NCI-H2081 (cell line): ENCODE measurements at places on chromosomes 6 and 20.

- no peak for DNase-seq
Observed at GRCh38 chr20:36865076-36865860, 10.7 kb upstream of the TLDC2 start.

DNA sequence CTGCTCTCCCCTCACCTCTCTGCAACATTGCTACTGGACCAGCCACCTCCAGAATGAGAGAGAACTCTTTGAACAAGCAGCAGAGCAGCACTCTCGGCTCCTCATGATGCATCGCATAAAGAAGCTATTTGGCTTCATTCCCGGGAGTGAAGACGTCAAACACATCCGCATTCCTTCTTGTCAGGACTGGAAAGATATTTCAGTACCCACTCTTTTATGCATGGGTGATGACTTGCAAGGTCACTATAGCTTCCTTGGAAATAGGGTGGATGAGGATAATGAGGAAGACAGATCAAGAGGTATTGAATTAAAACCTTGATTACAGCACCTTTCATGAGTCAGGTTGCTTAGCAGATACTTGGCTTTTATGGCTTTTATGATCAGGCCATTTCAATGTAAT is 4.3 kb downstream of the CALHM4 start:
- no peak for DNase-seq

- no peak for DNase-seq
Observed at GRCh38 chr6:53358440-53359094, 9.8 kb upstream of the ELOVL5 start.

DNA sequence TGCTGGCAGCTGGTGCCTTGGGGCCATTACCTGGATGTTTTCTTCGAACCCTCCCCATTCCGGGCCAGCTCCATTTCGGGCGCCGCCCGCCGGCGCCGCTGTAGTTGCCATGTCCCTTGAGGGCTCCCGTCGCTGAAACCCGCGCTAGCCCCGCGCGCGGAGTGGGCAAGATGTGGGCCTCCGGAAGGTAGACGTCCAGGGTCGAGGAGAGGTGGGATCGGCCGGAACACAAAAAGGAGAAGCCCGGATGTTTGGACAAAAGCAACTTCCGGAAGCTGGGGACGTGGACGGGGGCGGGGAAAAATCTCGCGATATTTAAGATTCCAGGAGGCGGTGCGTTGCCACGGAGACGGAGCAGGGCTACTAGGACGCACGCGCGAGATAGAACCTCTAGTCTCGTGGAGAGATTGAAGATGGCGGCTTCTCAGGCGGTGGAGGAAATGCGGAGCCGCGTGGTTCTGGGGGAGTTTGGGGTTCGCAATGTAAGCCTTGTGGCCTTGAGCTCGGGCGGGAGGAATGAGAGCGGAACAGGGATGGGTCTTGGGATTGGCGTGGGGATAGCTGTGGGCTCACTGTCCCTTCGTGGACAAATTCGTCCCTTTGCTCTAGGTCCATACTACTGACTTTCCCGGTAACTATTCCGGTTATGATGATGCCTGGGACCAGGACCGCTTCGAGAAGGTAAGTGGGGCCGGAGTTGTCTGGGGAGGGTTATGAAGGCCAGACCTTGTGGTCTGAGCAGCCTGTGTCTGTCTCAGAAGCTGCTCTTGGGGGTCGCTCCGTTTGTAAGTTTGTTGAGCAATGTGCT is at the start of the genes POLR1C and YIPF3:
Gene POLR1C, plus strand, starts transcription at position 393 of the 808 bp plus-strand sequence. Its CDS starts 21 bp downstream, at position 414.
Gene YIPF3, minus strand, starts transcription at position 230 of the 808 bp plus-strand sequence. Its CDS starts 119 bp downstream, at position 111.
- peak; percentile 98 for DNase-seq

DNA sequence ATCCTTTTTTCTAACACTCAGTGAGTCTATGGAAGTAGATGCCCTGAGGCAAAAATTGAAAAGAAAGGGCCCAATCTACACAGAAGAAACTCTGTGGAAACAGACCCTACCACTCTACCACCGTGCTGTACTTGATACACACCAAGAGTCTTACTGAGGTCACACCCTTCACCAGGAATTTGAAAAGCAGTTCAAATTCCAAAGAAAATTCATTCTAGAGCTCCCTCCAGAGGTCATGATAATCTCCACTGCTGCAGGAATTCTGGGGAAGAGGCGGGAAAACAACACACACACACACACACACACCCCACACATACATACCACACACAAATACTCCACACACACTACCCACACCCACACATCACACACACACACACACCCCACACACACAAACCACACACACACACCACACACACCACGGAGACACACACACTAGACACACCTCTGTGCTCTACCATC is 336.8 kb downstream of the HDGFL1 start:
- DNase-seq = no peak

DNA sequence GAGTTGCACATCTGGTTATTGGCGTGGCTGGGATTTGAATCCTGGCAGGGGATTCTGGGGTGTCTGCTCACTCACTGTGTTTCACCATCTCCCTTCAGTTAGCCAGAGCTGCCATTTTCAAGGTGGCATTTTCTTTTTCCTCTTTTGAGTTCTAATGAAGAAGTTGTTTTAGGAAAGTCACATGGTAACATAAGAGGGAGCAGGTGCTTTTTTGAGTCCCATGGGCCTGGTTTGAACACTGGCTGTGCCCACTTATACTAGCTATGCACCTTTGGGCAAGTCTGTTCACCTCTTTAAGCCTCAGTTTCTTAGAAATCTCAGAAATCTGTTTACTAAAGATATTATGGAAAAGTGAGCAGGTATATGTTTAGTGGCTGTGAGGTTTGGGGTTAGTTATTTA is 39.6 kb downstream of the ANKS1A start:
- no peak for DNase-seq

- no peak for DNase-seq
Observed at GRCh38 chr20:12599494-12599893, 409.3 kb upstream of the SPTLC3 start.

DNA sequence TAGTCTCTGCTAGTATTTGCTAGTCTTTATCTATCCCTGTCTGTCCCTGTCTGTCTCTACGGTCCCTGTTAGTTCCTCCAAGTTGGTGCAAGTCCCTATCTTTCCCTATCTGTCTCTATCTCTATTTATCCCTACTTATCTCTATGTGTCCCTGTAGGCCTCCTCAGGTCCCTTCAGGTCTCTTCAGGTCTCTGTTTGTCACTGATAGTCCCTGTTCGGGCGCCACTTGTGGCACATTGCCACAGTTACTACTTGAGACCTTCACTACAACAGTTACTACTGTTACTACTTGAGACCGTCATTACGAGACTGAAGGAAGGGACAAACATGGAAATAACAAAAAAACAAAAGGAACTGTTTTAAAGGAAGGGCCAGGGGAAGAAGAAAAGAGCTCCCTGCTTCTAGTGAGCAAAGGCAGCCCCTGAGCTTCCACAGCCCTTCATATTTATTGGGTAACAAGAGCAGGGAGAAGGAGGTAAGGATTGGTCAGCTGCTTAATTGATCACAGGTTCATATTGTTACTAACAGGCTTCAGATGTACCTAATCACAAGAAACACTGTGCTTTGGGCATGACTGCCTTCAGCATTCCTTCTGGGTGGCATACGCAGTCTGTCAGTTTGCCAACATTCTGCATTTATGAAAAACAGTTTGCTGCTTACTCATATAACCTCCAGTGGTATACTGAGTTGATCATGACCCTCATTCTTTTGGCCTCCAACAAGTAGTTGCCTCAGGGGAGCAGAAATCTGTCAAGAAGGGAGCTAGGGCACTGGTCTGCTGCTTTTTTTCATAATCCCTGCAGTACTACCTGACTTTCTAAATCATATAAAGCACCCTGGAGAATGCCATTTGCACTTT is 8.4 kb downstream of the EPB41L2 start:
- no peak for DNase-seq

DNA sequence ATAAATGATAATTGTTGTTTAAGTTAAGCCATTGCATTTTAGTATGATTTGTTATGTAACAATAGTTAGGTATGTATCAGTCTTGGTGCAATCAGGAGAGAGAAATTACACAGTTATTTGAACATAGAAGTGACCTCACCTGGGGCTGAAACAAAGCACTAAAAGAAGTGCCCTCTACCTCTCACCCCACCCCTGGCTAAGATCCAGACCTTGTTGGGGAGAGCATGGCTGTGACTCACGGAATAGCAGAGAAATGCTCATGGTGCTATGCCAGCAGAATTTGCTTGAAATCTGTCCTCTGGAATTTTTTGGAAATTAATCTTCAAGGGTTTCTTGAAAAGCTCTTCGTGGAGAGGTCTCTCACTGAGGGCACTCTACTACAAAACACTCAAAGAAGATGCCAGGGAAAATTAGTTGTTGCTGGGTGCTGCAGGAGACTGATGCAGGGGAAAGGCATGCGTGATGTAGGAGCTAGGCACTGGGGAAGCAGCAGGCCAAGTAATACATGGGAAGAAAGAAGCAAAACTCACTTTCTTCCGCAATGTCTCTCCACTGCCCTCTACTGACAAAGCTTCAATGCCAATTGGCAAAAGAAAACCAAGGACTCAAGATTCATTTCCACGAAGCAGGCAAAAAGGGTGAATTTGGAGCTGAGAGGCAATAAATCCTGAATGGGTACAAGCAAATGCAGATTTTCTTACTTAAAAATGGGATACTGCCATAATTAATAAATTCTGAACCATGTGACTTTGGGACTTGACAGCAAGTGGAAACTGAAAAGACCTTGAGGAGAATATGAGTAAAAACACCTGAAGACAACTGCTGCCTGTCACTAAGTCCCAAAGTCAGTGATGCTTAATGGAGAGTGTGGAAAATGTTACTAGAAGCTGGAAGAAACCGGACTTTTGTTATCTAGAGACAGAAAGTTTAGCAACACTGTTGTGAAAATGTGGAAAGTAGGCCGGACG is 136.3 kb upstream of the ZNF184 start:
- no peak for DNase-seq

DNA sequence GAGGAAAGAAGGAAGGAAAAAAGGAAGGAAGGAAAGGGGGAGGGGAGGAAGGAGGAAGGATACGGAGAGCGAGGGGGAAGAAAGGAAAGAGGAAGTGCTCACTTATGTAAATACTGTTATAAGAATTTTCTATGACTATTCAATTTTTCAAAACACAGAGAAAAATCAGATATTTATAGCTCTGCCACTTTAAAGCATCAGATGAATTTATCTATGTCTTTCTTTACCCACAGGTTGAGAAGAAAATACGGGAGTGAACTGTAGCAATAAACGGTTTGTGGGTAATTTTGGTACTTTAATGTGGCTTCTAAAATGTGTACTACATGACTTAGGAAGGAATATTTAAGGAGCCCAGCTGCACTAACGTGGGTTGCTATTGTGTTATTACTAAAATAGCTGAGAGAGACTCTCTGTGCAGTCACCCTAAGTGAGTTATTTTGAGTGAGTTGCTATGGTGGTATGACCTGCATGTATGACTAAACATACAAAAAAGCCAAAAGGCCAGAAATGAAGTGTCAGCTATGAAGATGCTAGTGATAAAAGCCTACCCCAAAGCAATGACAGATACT is 225.5 kb downstream of the SOD2 start:
- no peak for DNase-seq

DNA sequence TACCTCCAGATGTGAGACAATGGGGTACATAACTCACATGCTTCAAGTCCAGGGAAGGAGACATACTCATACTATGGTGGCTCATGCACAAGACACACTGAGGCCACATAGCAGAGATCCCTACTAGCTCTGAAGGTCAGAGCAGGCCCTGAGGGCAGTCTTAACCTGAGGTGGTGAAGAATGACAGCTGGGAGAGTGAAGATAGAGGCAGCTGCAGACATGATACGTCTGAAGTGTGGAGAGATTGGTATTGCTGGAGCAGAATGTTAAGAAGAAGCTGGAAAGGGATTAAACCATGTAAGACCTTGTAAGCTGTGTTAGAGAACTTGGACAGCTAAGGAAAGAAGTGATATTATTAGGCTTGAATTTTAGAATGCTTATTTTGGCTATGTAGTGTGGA is 32.9 kb downstream of the PGM3 start:
- no peak for DNase-seq

DNA sequence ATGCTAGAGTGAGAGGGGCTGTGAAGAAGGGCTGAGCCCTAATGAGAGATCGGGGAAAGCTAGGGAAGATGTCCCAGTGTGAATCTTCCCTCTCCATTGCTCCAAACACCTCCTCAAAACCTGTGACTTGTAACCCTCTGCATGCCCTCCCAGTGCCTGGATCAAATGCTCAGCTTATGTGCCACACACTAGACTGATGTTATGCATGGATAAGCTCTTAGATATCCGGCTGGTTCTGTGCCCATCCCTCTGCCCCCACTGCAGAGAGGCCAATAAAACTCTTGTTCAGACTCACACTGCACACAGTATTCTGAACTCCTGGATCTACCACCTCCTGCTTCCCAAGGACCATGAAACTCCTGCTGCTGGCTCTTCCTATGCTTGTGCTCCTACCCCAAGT is at the start of gene DEFB118:
Gene DEFB118, plus strand, starts transcription at position 301 of the 400 bp plus-strand sequence. Its CDS starts 50 bp downstream, at position 351.
- no peak for DNase-seq

- no peak for DNase-seq
Observed at GRCh38 chr6:155419161-155419560, 36.5 kb downstream of the NOX3 start.

DNA sequence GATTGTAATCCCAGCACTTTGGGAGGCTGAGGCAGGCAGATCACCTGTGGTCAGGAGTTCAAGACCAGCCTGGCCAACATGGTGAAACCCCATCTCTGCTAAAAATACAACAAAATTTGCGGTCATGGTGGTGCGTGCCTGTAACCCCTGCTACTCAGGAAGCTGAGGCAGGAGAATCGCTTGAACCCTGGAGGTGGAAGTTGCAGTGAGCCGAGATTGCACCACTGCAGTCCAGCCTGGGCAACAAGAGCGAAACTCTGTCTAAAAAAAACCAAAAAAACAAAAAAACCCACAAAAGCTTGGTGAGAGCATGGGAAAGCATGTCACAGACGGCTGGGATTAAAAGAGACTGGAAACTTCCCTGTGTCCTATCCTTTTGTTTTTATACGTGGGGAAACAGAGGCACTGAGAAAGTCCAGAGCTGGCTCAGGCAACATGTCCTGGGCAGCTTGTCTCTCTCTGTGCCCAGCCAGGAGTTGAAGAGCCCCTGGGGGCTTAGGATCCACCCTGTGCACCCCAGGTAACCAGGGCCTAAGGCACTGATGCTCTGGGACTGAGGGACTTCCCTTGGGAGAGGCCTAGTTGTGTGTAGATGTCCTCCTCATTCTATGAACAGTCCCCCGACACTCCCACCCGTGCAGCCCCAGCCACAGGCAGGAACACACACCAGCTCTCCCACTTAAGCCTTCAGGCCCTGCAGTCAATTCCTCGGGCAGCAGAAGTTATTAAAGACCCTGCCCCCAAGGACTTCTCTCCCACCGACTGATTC is 16.0 kb downstream of the CD40 start:
- no peak for DNase-seq

DNA sequence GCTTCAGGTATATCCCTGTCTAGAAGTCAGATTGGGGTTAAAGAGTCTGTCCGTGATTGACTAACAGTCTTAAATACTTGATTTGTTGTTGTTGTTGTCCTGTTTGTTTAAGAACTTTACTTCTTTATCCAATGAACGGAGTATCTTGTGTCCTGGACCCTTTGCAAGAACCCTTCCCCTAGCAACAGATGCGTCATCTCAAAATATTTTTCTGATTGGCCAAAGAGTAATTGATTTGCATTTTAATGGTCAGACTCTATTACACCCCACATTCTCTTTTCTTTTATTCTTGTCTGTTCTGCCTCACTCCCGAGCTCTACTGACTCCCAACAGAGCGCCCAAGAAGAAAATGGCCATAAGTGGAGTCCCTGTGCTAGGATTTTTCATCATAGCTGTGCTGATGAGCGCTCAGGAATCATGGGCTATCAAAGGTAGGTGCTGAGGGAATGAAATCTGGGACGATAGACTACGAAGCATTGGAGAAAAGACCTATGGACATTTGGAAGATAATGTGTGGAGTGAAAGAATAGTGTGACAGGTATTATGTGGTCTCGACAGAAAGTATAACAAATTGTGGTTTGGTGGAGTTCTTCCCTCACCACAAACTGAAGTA is at the start of gene HLA-DRA:
Gene HLA-DRA, plus strand, starts transcription at position 286 of the 613 bp plus-strand sequence. Its CDS starts 64 bp downstream, at position 350.
- DNase-seq = peak; percentile 5

- no peak for DNase-seq
Observed at GRCh38 chr6:158816803-158817727, 2.1 kb downstream of the EZR start.
